ENCODE measurements at places on chromosomes 11 and 22. TPM values are rescaled to one million over a fixed set of nuclear protein-coding genes. Genes with fewer than 3 reads are reported as not detected.

The LINC01488 gene
- total RNA-seq, result not detected

The SPECC1L gene
- 79.3 TPM for total RNA-seq

The CCDC73 gene
- total RNA-seq, result not detected

The GAS2L1 gene
- 44.0 TPM for total RNA-seq

GRCh38 chr22:26588729-26589366, 1.1 kb downstream of the TPST2 start:
- H3K36me3 ChIP-seq, result no peaks in the 10 kb centered on the region
- no peaks in the 10 kb centered on the region for H3K27me3 ChIP-seq
- H3K27ac ChIP-seq, result peak overlapping the region; percentile 60
- DNase-seq, result no peak
- H3K4me1 ChIP-seq, result peaks cover 41% of the 10 kb centered on the region
- H3K4me3 ChIP-seq, result peak overlapping the region; percentile 82

DNA sequence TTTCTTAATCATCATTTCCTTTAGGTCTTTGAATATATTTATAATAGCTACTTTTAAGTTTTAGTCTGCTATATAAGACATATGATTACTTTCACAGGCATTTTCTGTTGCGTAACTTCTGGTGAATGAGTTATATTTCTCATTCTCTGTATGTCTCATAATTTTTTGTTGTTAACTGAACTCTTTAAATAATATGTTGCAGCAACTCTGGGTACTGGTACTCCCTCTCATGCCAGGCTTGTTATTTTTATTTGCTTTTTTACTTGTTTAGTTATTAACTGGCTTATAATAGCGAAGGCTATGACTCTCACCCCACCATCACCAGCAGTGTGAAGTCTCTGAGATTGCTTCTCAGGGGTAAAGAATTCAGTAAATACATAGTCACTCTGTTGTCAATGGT, 524.2 kb upstream of the CHORDC1 start:
- DNase-seq, result no peak
- no peaks in the 10 kb centered on the region for H3K36me3 ChIP-seq
- no peaks in the 10 kb centered on the region for H3K27me3 ChIP-seq
- no peak overlapping the region for H3K27ac ChIP-seq
- no peaks in the 10 kb centered on the region for H3K4me1 ChIP-seq

GRCh38 chr11:66636411-66636810, 2.1 kb upstream of the RBM4 start:
- peaks cover 13% of the 10 kb centered on the region for H3K36me3 ChIP-seq
- H3K4me1 ChIP-seq, result peaks cover 28% of the 10 kb centered on the region
- no peak overlapping the region for H3K4me3 ChIP-seq
- H3K27ac ChIP-seq, result no peak overlapping the region
- no peaks in the 10 kb centered on the region for H3K27me3 ChIP-seq

GRCh38 chr22:24402460-24403192, 24.8 kb upstream of the ADORA2A start:
- H3K4me3 ChIP-seq, result no peak overlapping the region
- peaks cover 53% of the 10 kb centered on the region for H3K4me1 ChIP-seq
- peak; percentile 97 for DNase-seq
- H3K36me3 ChIP-seq, result no peaks in the 10 kb centered on the region
- no peaks in the 10 kb centered on the region for H3K27me3 ChIP-seq

GRCh38 chr11:79501707-79502106, 60.9 kb upstream of the TENM4 start:
- no peak overlapping the region for H3K4me3 ChIP-seq
- DNase-seq, result no peak
- H3K4me1 ChIP-seq, result no peaks in the 10 kb centered on the region
- H3K27me3 ChIP-seq, result no peaks in the 10 kb centered on the region
- no peaks in the 10 kb centered on the region for H3K36me3 ChIP-seq
- H3K27ac ChIP-seq, result no peak overlapping the region

Measured in endothelial cell of umbilical vein (primary cell).